ENCODE measurements at places on chromosomes 12 and 14. TPM values are rescaled to one million over a fixed set of nuclear protein-coding genes. Genes with fewer than 3 reads are reported as not detected.

DNA sequence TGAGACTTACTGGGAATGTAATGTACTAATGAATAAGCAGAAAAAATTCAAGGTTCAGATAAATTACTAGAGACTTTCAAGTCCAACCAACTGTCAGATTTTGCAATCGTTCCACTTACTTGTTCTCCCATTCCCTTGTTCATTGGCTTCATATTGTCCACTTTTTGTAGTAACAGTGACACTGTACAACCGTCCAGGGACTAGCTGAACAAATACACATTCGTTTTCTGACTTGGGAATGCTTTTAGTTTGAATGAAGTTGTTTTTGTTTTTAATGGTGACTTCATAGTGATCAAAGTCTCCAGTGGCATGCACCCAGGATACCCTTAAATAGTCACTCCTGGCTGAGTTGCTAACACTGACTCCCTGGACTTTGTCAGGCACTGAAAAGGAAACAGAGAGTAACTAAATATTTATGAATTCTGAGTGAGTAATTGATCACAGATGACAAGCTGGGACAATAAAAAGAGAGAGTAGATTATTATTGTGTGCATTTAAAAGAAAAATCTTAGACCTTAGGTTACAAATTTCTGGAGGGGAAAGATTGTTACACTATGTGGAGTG, 65.4 kb downstream of the PTPRB start:
- no peak for DNase-seq

GRCh38 chr12:78802593-78802992, 62.0 kb upstream of the SYT1 start:
- no peak for DNase-seq

- no peak for DNase-seq
These were observed 149.5 kb upstream of the KRR1 start for GRCh38 chr12:75660805-75661404.

The DBX2 gene
- not detected for polyA plus RNA-seq

- DNase-seq: no peak
These were observed 976 bp downstream of the PEX5 start for GRCh38 chr12:7190268-7191055.

DNA sequence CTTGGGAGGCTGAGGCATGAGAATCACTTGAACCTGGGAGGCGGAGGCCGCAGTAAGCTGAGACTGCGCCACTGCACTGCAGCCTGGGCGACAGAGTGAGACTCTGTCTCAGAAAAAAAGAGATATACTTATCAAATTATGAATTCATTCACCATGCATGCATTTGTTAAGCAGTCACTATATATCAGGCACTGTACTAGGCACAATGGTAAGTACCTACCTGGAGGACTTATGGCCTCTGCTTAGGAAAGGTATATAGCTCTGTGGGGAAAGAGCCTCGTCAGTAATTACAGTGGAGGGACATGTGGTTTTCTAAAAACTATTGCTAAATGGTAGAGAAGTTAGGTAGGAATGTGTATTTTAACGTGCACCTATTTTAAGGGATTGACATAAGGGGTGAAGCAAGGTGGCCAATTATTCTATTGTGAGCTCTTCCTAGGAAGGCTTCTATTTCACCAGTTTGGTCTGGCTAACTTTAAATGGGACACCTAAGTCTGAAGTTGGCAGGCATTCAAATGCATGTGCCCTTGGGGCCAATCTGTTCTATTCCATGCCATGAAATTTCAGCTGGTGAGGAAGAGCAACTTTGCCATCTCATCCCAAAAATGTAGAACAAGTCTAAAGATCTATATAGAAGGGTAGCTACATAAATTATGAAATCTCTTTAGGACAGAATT, 15.0 kb downstream of the TCP11L2 start:
- DNase-seq: no peak

- DNase-seq: no peak
These were observed 1236.6 kb downstream of the BCL11B start for GRCh38 chr14:98035396-98035795.

- no peak for DNase-seq
These were observed 134.2 kb downstream of the DICER1 start for GRCh38 chr14:95023115-95023514.

The P3H3 gene
- polyA plus RNA-seq: 0.56 TPM

- no peak for DNase-seq
These were observed 141.0 kb upstream of the LMNTD1 start for GRCh38 chr12:25694072-25694471.

- DNase-seq: peak; percentile 91
These were observed 26.8 kb upstream of the DAAM1 start for GRCh38 chr14:59161561-59162175.

The CCDC177 gene
- polyA plus RNA-seq: not detected

DNA sequence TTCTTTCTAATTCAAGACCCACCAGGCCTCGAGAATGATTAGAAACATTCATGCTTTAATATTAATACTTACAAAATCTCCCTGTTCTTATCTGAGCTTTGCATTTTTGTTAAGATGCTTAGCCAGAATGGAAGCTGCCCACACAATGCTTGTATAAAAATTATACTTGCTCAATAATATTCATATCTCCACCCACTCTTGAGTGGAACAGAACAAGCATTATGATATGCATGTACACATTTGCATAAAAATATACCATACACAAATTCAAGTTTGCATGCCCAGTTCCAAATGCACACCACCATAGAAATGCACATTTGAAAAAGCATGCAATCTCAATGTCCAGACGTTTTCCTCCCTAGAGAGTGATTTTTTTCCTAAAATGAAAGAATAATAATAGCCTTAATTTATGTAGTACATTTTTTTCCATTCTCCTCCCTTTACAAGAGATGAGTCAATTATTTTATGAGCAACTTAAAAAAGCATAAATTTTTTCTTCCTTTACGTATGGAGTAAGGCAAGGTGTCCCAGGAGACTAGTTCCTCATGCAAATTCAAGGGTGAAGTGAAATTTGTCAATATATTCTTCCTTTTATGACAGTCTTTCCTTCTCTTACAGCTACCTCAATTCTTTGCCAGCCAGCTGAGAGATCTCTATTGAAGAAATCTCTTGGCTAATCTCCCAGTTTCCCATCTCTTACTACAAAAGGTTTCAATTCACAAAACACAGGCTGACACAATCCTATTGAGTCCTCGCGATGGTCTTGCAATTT, 313.1 kb upstream of the GARIN6 start:
- DNase-seq: no peak

- no peak for DNase-seq
These were observed 250.3 kb downstream of the SYT1 start for GRCh38 chr12:79114896-79115295.

The DGLUCY gene
- 66.0 TPM for polyA plus RNA-seq

DNA sequence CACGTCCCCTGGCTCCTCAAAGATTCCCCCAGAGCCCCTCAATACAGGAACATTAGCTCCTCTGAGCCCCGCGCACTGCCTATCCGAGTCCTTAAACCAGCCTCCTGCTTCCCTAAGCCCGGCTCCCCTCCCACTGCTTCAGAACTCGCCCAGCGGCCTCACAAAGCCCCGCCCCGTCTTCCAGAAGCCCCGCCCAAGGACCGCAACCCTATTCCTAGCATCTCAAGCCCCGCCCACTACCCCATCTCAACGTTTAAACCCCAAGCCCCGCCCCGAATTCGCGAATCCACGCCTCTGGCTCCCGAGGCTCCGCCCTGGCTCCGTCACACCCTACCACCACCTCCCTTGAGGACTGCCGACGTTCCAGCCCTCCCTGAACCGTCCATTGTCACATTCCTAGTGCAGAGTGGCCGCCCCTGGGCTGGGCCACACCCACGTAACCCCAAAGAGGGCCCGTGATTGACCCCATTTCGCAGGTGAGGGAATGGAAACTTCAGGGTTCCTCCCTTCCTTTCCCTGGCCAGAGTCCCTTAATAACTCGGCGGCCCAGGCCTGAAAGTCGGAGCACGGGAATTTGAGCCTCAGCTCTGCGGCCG, 646 bp upstream of the CORO1C start:
- DNase-seq: peak; percentile 98

- no peak for DNase-seq
These were observed 29.3 kb downstream of the MAP1LC3B2 start for GRCh38 chr12:116588390-116589028.

DNA sequence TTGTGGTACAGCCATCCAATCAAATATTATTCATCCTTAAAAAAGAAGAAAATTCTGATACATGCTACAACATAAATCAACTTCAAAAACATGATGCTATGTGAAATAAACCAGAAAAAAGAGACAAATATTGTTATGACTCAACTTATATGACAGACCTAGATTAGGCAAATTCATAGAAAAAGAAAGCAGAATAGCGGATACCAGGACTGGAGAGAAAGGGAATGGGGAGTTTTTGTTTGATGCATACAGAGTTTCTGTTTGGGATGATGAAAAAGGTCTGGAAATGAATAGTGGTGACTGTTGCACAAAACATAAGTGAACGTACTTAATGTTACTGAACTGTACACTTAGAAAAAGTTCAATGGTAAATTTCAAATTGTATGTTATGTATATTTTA, 82.3 kb downstream of the SPPL3 start:
- no peak for DNase-seq

The BMAL2 gene
- 1.8 TPM for polyA plus RNA-seq

DNA sequence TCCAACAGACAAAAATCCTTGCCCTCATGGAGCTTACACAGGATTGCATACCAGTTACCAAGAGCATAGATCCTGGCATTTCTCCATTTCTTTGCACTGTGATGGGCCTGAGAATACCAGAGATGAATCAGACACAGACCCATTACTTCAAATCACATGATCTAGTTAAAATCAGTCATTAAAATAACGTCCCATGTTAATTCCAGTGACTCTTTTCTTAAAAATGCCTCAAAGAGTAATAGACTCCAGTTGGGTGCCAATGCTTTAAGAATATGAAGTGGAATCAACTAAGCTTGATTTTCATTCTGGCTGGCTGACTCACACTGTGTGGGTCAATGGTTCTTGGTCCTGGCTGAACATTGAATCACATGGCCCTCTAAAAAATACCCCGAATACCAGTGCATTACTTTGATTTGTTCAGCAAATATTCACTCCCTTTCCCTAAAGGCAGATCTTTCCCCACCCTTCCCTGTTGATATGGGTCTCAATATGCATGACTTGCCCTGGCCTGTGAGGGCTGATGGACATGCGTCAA, 11.0 kb downstream of the ASB2 start:
- no peak for DNase-seq

The MYH7 gene
- polyA plus RNA-seq: not detected

GRCh38 chr12:118606690-118607089, 230.3 kb downstream of the SUDS3 start:
- DNase-seq: no peak

Measured in CD14-positive monocyte (primary cell).